ENCODE measurements at places on chromosomes 5 and 9.

GRCh38 chr5:164345173-164345849, 839.9 kb downstream of the MAT2B start:
- no peak for DNase-seq

- no peak for DNase-seq
Observed at GRCh38 chr5:31049936-31050704, 143.4 kb upstream of the CDH6 start.

GRCh38 chr5:72540759-72541438, 33.7 kb upstream of the ZNF366 start:
- no peak for DNase-seq

DNA sequence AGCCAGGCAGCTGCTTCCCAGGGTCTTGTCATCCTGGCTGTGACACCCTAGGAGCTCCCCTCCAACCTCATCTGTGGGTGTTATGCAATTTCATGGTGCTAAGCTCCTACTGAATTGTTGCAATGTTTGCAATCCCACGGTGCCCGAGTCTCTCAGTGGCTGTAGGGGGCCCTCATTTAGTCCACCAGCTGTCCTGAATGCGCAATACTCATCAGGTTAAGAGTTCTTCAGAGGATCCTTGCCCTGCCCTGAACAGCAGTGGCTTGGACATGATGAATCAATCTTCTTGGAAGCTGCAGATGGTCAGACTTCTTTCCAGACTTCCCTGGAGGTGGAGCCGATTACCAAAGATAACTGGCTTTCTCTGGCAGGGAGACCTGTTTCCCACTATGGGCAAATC, 584.1 kb downstream of the CCDC171 start:
- DNase-seq: no peak

GRCh38 chr5:157559301-157559700, 16.3 kb downstream of the ADAM19 start:
- DNase-seq: no peak

DNA sequence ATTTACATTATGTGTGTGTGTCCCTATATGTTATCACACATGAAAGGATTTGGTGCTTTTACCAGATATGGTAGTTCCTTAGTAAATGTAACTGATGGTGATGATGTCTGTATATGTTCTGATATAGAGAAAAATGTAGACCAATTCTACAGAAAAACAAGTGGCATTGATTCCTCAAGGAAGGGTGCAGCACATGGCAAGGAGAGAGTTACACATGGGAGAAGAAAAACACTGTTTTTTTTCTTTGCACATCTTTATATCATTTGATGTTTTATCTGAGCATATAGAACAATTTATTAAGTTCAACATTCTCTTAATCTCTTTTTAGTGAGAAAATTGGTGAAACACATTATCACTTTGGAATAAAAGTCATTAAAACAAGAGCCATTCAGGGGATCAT, 535.0 kb upstream of the KLF4 start:
- DNase-seq: no peak

DNA sequence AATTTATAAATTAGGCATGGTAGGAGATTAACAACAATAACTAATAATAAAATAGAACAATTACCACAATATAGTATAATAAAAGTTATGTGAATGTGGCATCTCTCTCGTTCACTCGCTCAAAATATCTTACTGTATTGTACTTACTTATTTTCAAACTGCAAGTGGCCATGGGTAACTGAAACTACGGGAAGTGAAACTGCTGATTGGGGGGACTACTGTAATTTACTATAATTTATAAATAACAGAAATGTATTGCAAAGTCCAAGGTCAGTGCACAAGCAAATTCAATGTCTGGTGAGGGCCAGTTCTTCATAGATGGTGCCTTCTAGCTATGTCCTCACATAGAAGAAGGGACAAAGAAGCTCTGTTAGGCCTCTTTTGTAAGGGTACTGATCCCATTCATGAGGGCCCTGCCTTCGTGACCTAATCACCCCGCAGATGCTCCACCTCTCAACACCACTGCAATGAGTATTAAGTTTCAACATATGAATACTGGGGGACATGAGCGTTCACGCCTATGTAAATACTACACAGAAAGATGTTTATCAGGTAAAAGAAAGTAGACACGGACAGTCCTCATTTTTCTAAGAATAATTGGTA, 39.0 kb downstream of the KCNIP1 start:
- DNase-seq: no peak

DNA sequence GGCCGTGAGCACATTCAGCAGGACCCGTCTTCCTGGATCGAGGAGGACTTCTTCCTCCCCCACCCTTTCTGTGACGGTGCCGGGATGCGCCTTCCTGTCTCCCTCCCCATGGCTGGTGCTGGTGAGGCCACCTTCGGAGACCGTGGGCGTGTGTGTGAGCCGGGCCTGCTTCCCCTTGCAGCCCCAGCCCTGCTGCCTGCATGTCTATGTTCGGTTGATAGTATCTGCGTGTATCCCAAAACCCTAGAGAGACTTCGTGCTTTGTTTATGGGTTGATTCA, 12.8 kb downstream of the CEP72 start:
- no peak for DNase-seq

GRCh38 chr9:132425675-132426062, 15.7 kb downstream of the CFAP77 start:
- no peak for DNase-seq

- DNase-seq: no peak
Observed at GRCh38 chr5:134240421-134240962, 14.6 kb upstream of the PPP2CA start.

DNA sequence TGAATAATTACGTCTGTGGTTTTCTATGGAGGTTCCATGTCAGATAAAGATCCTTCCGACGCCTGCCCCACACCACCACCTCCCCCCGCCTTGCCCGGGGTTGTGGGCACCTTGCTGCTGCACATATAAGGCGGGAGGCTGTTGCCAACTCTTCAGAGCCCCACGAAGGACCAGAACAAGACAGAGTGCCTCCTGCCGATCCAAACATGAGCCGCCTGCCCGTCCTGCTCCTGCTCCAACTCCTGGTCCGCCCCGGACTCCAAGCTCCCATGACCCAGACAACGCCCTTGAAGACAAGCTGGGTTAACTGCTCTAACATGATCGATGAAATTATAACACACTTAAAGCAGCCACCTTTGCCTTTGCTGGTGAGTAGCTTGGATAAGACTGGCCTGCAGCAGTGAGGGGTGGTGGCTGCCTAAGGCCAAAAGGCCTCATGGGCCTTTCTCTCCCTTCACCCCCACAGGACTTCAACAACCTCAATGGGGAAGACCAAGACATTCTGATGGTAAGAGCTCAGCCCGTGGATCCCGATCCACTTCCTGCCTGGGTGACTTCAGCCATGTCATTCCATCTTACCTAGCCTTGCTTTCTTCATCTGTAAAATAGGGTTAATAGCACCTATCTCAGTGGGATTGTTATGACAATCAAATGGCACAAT, at the start of gene IL3:
Gene IL3, plus strand, starts transcription at position 155 of the 661 bp plus-strand sequence. Its CDS starts 52 bp downstream, at position 207.
- no peak for DNase-seq

GRCh38 chr9:135708164-135708563, 6.2 kb downstream of the KCNT1 start:
- no peak for DNase-seq

GRCh38 chr9:129350143-129350935, 172.3 kb upstream of the IER5L start:
- no peak for DNase-seq

- DNase-seq: peak; percentile 89
Observed at GRCh38 chr9:127905788-127906191, 6.4 kb upstream of the ST6GALNAC6 start.

GRCh38 chr5:158546748-158547147, 553.0 kb downstream of the EBF1 start:
- DNase-seq: no peak

GRCh38 chr9:3397766-3398165, 128.0 kb downstream of the RFX3 start:
- DNase-seq: no peak

DNA sequence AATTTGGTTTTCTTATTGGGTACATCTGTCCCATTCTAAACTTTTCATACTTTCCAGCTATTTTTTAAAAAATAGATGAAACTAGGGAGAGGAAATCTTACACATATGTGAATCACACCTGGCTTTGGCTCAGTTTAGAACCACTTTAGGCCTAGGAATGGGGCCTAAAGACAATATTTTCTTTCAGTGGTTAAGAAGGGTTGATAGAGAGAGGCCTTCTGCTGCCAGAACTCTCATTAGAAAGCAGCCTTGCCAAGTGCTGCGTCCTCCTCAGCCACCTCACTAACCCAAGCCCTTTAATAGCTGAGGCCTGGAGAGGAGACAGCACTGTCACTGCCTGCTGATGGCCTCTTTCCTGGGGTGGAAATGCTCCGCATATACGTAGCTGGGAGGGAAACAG, 167.5 kb downstream of the SAXO1 start:
- DNase-seq: no peak

- no peak for DNase-seq
Observed at GRCh38 chr9:2465921-2466460, 155.6 kb upstream of the VLDLR start.

GRCh38 chr5:78612227-78613150, 36.1 kb downstream of the LHFPL2 start:
- DNase-seq: no peak

DNA sequence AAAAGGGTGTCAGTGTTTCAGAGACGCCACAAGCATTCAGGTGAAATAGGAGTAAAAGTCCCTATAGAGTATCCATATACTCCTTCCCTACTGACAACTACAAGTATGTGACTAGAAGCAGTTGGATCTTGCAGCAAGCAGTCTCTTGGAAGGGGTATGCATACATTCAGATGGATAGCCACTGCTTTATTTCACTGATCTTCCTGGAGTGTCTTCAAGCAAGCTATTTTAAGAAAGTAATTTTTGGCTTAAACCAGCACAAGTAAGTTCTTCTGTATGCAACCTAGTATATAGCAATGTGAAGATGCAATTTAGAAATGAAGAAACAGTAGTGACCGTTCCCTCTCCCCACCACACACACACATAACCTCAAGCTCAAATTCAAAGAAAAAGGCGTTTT, 446.8 kb upstream of the CDH18 start:
- no peak for DNase-seq

GRCh38 chr5:42767491-42768105, 11.0 kb downstream of the CCDC152 start:
- peak; percentile 46 for DNase-seq

- DNase-seq: no peak
Observed at GRCh38 chr5:170143091-170143490, 37.4 kb downstream of the FOXI1 start.

DNA sequence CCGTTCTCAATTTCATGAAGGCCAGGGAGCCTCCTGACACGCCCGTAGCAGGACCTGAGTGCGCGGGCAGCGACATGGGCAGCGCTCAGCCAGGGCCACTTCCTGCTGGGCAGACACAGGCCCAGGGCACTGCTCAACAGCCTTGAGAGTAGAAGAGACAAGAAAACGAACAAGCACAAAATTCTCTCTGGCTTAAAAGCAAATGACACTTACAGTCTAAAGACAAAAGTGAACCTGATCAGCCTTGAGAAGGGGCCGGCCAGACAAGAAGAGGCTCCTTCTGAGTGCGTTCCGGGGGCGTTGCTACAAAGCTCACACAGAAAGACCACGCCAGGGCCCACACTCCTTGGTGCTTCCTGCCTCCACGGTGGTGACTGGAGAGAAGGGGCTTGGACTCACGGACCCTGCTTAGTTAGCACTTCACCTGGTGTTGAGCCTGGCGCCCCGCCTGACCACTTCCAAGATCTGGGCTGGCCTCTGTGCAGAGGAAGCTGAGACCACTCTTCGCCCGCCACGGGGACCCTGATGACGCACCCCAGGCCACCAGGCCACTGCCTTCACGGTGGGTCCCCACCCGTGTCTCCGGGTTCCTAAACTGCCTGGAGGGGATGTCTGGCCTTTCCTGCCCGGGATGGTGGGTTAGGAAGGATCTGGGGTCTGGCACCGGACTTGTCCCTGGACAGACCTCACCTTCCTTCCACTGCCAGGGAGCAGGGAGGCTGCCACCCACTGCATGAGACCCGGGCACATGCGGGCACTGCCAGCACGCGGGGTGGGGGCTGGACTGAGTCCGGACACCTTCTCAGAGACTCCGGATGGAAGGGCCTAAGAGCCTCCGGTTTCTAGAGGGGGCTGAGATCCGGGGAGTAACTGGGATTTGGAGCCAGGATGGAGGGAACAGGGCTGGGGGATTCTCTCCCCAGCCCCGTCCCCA, 1.3 kb downstream of the SLC12A7 start:
- peak; percentile 39 for DNase-seq

DNA sequence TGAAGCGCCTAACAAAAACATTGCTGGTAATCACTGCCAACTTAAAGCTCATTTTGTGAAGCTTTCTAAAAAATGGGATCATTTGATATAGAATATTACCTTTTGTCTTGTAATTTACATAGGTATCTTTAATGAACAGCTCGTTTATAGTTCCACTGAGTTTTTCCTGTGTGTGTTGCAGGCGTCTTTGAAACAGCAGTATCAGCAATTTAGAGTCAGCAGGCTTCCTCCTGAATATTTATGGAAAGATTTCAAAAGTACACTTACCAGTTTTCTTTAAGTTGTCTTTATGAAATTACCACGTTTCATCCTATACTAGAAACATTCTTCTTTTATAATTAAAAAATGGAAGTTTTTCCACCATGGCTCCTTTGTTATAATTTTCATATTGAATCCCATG, 140.3 kb upstream of the GRIN3A start:
- DNase-seq: no peak

- no peak for DNase-seq
Observed at GRCh38 chr9:124790801-124791505, 14.0 kb downstream of the OLFML2A start.

DNA sequence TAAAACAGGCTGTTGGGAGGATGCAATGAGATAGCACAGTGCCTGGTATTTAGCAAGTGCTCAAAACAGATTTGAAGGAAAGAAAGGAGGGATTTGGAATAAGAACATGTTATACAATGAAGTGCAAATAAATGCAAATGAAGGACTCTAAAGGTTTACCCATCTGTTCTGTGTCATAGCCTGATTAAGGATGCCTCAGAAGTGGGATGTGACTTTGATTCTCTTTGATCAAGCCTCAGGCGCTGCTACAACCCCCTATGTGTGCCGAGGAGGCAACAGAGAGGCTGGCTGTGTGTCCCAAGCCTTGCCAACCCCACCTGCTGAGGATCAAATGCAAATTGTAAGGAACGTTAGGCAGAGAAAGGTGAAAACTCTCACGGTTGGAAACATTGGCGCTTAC, 27.2 kb downstream of the GGTA1 start:
- no peak for DNase-seq

DNA sequence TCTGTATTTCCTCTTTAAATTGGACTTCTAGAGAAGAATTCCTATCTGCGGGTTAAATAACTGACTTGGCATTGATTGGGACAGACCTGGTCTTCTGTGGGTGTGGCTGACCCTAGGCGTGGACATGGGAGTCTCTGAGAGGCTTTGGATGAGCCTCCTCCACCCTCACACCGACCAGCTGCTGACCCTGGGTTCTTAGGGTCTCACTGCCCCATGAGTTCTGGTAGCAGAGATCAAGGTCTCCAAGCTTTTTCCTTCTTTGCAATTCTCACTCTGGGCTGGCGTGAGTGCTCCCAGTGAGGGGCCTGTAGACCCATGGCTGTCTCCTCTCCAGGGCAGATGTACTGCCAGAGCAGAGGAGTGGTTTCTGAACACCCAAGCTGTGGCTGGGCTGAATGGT, 41.6 kb upstream of the PITX1 start:
- DNase-seq: no peak

- no peak for DNase-seq
Observed at GRCh38 chr5:81067406-81067805, 107.2 kb downstream of the RASGRF2 start.
